ENCODE measurements at places on chromosomes 4 and X.
A peak's percentile ranks its signal among the peaks of the same experiment; 100 is the strongest.

DNA sequence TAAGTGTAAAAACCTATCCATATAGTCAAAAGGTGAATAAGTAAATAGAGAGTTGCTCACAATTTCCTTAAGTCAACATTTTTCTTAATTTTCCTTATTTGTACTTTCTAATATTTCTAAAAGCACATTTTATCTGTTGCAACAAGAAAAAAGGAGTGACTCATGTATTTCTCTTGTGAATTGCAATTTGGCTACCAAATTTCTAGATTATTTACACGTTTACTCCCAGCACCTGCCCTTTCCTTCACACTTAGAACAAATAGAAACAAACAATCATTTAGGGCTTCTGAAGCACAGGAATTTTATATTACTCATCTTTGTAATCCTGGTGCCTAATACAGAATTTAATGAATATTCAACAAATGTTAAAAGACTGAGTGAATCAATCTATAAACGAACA lies 22.2 kb downstream of the BTC start:
- no peak for DNase-seq

- no peak for DNase-seq
Measured at GRCh38 chr4:163959932-163960331, 465.4 kb downstream of the TMA16 start.

GRCh38 chr4:125492957-125493356 lies 178.2 kb downstream of the FAT4 start:
- no peak for DNase-seq

DNA sequence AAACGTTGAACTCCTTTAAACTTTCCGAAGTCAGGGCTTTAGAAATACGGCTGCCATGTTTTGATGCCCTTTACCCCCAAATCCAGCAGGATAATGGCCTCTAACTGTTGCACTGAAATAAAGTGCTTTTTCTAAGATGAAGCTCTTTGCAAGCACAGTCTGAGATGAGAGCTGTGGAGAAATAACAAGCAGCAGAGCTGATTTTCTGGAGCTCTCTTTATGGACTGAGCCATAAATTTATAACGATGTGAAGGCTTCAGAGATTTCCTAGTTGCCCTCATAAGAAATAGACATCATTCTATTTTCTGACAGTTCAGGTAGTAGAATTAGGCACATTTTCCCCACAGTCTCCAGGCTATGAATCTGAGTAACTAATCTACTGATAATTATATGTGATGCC lies 567.3 kb downstream of the PDHA2 start:
- no peak for DNase-seq

DNA sequence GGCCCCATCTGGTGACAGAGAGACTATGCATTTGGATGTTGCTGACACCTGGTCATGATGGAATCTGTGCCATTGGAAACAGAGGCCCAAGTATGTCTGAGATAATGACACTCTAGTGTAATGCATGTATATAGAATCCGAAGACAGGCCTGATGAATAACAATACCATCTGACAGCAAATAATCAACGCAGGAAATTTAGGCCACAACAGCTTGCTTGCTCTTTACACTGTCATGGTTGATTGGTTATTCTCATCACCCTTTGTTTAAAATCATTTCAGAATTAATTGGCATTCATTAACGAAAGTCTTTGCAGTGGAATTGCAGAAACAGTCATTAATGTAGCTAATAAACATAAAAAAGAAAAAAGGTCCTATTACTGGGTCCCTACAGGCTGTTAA lies 194.8 kb downstream of the AFF2 start:
- DNase-seq: no peak

GRCh38 chr4:150078041-150078578 lies at the start of gene DCLK2:
TSS of gene DCLK2 (plus strand) at chr4:150078445. CDS start at chr4:150079028, 583 bp downstream.
- DNase-seq: peak; percentile 92

DNA sequence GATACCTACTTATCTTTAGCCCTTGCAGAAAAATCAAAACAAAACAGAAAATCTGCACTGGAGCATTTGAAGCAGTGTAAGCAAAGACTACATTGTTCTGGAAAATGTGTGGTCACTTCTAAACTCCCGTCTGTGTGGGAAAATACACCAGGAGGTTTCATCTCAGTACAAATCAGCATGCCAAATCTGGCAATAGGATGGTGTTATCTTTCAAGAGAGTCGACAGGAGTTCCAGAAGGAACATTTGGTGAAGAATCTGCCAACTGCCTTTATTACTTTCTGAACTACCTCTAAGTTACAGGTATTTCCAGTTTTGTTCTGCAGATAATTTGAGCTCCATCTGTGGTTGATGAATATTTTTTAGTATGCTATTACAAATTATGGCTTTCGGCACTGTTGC lies 1348.0 kb downstream of the RAPGEF2 start:
- DNase-seq: no peak

- DNase-seq: no peak
Measured at GRCh38 chr4:138952411-138952810, 63.2 kb upstream of the NOCT start.

GRCh38 chr4:148261848-148262247 lies 180.4 kb downstream of the NR3C2 start:
- no peak for DNase-seq

GRCh38 chr4:99518601-99519295 lies 7.9 kb downstream of the C4orf17 start:
- DNase-seq: no peak

DNA sequence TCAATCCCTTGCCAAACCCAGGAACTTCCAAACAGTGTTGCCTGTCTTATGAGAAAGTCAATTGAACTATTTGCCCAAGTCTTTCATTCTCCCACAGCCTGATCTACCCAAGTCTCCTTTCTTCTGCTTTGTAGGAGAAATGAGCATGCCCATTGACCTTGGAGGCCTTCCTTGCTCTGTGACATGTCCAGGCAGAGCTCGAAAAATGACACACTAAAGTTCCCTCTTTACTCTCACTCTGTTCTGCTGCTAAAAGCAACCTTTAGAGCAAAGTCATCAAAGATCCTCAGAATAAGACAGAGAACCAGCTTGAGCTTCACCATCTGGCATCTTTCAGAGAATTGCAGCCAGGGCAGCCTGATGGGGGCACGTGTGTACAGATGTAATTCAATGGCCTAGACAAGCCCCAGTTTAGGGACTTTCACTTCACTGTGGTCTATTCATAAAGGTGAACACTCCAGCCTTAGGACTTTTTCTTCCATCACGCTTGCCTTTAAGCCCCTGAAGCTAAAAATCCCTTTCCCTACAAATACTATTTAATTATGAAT lies 136.4 kb downstream of the AMELX start:
- DNase-seq: no peak

- DNase-seq: no peak
Measured at GRCh38 chr4:125991398-125991797, 676.6 kb downstream of the FAT4 start.

- no peak for DNase-seq
Measured at GRCh38 chr4:95466791-95467190, 82.0 kb downstream of the UNC5C start.

- DNase-seq: no peak
Measured at GRCh38 chr4:78608684-78609083, 57.1 kb downstream of the ANXA3 start.

- no peak for DNase-seq
Measured at GRCh38 chr4:74608151-74608949, 163.4 kb downstream of the AREG start.

DNA sequence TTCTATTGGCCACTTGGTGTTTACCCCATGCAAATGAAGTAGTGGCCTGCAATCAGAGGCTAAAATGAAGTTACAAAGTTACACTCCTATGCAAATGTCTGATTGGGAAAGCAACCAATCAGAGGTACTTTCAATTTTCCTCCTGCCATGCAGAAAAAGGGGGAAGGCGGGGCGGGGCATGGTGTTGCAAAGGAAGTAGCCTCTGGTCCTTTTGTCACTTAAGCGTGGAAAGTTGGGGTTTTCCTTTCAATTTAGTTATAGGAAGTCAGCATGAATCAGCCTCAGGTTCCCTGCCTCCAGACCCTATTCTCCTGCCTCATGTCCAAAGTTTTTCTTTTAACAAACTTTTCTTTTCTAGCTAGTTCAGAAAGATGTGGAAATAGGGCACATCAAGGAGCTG lies 69.3 kb downstream of the GPC4 start:
- DNase-seq: no peak

DNA sequence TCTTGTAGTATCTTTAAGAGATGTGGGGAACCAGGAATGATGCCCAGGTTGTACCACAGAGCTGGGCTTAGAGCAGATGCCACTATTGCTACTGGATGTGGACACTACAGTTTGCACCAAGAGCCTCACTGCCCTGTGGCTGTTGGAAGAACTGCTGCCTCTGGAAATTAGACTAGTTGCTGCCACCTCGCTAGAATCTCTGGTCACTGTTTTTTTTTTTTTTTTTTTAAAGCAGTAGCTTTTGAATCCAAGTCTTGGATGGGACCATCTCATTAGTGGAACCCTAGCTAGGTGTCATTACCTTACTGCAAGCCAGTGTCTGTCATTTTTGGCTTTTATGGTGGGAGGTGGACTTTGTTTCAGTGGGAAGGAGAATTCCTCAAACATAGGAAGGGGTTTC lies 105.5 kb downstream of the ARHGAP10 start:
- no peak for DNase-seq

Data from left hindlimb (tissue), 1 donor.